ENCODE measurements at places on chromosomes 7 and 10.

DNA sequence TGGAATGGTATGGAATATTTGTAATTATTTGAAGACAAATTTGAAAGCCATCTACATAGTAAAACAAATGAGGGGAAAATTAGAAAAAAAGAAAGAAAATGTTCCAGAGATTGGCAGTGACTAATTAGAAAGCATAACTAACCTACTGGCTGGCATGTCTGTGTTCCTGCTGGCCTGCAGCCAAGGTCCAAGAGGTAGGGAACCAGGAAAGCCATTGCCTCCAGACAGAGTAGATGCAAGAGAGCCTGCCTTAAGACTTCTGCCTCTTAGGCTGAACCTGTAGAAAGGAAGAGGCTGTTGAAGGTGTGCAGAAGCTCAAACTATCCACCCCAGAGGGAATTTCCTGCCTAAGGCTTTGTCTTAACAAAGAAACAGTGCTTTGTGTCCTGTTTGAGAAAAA lies 982.0 kb downstream of the SORCS1 start:
- DNase-seq: no peak

GRCh38 chr10:8416192-8416701 lies 361.8 kb downstream of the GATA3 start:
- no peak for DNase-seq

DNA sequence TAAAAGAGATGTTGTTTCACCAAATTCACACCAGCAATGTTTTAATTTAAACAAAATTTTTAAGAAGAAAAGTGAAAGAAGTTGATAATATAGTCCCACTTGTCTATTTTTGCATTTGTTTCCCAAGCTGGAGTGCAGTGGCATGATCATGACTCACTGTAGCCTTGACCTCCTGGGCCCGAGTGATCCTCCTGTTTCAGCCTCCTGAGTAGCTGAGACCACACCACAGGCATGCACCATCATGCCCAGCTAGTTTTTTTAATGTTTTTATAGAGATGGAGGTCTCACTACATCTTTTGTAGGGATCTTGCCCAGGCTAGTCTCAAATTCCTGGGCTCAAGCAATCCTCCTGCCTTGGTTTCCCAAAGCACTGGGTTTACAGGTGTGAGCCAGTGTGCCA lies 14.1 kb upstream of the NDUFA5 start:
- no peak for DNase-seq

DNA sequence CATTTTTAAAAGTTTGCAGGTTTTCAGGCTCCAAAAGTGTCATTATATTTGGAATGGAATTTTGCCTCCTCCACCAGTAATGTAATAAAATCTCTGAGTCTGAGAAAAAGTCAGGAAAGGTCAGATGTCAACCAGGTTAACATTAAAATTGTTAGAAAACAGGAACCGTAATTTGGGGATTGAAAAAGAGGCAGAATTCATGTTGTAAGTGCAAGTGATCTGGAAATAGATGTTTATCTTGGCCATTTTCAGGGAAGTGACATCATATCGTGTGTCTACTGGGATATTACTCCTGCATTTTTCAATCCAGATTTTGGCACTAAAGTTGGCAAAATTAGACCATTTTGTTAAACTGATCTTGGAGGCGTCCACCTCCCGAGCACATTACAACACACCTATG lies 428.5 kb upstream of the MGMT start:
- no peak for DNase-seq

- DNase-seq: peak; percentile 87
Observed at GRCh38 chr7:150514748-150515222, at the start of gene GIMAP7. TSS of gene GIMAP7 (plus strand) at chr7:150514872. CDS start at chr7:150519975, 5,103 bp downstream.

- no peak for DNase-seq
Observed at GRCh38 chr7:67348171-67348570, 351.5 kb downstream of the TYW1 start.
